Suppressor macrophage (primary cell): ENCODE measurements at places on chromosomes 11 and 22.
A peak's percentile ranks its signal among the peaks of the same experiment; 100 is the strongest.

GRCh38 chr11:70377645-70378044, 20.7 kb upstream of the CTTN start:
- no peak for DNase-seq

DNA sequence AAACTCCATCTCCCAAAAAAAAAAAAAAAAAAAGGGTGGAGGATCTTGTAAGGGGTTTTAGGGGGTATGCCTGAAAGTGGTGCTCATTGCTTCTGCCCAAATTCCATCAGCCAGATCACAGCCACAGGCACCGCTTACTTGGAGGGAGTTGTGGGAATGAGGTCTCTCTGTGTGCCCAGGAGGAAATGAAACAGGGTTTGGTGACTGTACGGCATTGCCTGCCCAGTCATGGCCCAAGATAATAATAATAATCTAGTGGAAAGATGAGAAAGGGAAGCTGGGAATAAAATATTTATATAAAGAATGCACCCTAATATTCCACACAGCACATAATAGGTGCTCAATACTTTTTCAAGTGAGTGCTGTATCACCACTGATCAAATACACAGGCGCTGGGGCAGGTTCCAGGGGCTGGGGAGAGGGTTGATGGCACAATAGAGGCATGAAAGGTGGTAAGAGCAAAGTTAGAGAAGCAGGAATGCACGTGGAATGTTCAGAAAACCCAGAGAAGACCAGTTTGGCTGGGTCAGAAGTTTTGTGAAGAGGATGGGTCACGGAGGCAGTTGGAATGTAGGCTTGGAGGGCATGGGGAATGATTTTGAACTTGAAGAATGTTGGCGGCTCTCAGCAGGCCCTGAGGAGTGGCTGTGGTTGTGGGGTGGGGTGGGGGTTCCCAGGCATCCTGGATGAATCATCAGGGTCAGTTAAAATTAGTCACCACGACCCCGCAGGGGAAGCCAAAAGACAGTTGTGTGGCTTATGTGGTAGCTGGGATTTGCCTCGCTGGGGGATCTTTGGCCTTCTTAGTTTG, 12.5 kb upstream of the MB start:
- DNase-seq: peak; percentile 48

- DNase-seq: no peak
These were observed 1.4 kb downstream of the TNKS1BP1 start for GRCh38 chr11:57323167-57323854.

- DNase-seq: no peak
These were observed 169.4 kb upstream of the SYT13 start for GRCh38 chr11:45455536-45455935.

DNA sequence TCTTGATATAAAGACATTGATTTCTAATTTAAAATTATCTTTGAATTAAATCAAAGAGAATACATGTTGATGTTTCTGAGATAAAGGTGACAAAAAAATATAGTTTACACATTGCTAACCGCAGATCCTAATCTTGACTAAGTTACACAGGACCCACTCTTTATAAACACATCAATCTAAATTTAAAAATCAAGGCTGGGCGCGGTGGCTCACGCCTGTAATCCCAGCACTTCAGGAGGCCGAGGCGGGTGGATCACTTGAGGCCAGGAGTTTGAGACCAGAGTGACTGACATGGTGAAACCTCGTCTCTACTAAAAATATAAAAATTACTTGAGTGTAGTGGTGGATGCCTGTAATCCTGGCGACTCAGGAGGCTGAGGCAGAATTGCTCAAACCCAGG, 1.9 kb downstream of the ARFGAP3 start:
- no peak for DNase-seq

GRCh38 chr22:33842006-33842354, 78.3 kb downstream of the LARGE1 start:
- DNase-seq: no peak

DNA sequence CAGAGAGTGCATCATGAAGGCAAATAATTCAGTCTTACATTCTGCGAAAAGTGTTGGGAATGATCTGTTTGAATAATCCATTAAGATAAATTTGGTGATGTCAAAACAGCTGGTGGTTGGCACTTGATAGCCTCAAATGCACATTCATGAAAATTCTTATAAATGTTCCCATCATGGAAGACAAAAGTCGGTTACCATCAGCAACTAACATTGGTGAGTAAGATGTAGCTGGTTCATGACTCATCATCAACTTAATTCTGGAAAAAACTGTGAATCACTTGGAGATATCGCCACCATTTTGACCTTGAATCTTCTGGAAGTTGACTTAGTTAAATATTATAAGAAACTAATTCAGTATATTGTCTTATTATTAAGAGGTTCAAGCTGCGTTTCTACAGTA, 11.2 kb downstream of the CRYBB1 start:
- no peak for DNase-seq

GRCh38 chr11:9001736-9002135, 2.1 kb downstream of the NRIP3 start:
- peak; percentile 97 for DNase-seq

DNA sequence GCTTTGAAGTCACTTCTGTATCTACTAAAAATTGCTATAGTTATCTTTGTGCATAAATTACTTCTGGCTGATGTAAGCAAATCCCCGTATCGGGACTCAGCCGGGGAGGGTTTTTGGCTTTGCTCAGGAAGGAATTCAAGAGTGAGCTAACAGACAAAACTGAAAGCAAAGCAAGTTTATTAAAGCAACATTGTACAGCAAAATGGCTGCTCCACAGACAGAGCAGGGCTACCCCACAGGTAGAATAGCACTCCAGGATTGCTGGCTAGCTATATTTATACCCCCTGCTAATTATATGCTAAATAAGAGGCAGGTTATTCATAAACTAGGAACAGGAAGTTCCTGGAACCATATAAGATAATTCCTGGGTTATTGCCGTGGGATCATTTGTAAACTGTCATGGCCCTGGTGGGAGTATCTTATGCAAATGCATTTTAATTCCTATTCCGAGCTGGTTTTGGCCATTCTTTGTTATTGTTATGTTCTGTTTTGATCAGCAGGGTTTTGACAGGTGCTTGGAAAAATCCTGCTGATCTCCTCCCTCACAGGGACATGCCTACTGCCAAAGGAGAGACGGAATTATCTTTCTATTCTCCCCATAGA, 15.2 kb downstream of the MIF start:
- DNase-seq: no peak

DNA sequence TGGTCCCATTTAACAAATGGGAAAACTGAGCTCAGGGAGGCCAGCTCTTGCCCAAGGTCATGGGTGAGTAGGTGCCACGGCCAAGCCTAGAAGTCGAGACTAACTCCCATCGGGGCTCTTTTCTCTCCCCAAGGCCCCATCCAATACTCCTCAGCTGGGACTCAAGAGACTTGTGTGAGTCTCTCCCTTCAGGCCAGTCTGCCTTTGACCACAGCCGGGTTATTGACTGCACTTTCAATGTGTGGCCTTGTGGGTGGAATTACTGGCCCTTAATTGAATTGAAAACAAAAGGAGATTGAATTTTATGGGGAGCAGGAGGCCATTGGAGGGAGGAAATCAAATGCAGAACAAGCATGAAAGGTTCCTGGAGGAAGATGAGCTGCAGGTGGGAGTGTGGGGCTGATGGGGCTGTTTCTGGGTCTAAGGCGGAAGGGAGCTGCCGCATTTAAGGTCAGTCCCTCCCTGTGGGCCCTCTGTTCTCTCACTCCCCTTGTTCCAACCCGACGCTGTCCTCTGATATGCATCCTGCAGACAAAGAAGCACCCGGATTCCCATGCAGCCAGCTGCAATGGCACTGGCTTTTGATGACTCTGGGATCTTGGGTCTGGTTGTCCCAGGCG, 552.8 kb downstream of the MIAT start:
- DNase-seq: no peak

DNA sequence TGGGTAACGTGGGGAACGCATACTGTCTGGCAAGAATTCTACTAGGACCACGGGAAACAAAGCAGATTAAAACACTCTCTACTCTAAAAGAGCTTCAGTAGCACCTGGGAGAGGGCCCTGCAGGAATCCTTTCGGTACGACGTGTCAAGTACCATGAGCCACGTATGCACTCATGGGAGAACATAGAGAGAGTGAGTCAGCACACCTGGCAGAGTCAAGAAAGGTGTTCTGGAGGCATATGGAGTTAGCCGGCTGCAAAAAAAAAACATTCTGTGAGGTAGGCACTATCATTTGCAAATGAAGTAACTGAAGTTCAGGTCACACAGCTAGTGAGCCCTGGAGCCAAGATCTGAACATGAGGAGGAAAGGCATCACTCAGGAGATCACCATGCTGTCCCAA, 71.1 kb upstream of the BID start:
- no peak for DNase-seq

GRCh38 chr22:48717076-48717810, 1110.4 kb downstream of the BRD1 start:
- DNase-seq: no peak

- no peak for DNase-seq
These were observed 20.9 kb upstream of the SLC25A1 start for GRCh38 chr22:19199479-19199878.

DNA sequence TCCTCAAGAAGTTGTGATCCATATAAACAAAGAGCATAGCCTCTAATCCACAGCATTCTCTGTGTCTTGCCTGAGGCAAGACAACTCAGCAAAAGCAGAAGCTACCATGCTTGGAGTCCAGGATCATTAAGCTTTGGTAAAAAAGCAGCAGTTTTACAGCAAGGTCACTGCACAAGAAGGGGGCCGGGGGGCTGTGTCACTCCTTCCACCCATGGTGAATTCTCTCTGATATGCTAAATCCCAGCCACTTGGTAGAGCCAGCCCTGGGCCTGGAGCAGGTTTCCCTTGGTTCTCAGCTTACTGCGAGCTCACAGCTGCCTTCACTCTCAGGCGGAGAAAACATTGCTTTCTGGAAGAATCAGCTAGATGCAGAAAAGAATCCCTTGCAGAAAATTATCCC, 144.7 kb downstream of the TENM4 start:
- DNase-seq: no peak

DNA sequence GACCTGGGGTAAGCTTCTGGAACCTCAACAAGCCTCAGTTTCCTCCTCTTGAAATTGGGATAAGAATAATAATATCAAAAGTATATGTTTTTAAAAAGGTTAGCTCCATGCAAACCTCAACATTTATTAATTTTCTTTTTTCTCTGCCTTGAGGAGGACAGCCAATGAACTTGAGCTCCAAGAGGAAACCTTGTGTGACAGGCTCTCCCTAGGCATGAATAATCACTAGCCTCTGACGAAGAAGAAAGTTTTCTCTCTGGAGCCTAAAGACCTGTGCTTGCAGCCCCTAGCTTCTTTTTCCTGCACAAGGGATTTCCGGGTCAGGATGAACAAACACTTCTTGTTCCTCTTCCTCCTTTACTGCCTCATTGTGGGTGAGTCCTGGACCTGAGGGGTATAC, at the start of gene PATE3:
Gene PATE3, plus strand, starts transcription at position 301 of the 400 bp plus-strand sequence. Its CDS starts 25 bp downstream, at position 326.
- no peak for DNase-seq

GRCh38 chr11:94581926-94582325, 14.8 kb downstream of the PIWIL4 start:
- DNase-seq: no peak

DNA sequence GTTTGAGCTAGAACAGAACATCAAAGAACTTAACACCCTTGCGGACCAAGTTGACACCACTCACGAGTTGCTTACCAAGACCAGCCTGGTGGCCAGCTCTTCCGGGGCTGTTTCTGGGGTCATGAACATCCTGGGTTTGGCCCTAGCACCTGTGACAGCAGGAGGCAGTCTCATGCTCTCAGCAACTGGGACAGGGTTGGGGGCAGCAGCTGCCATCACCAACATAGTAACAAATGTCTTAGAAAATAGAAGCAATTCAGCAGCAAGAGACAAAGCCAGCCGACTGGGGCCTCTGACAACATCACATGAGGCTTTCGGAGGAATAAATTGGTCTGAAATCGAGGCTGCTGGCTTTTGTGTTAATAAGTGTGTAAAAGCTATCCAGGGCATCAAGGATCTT, 8.7 kb downstream of the APOL5 start:
- DNase-seq: no peak

GRCh38 chr11:75735181-75735845, 17.7 kb downstream of the MOGAT2 start:
- DNase-seq: no peak

GRCh38 chr22:30457981-30458380, 13.8 kb downstream of the SEC14L3 start:
- peak; percentile 80 for DNase-seq

- DNase-seq: no peak
These were observed 236.5 kb downstream of the ST3GAL4 start for GRCh38 chr11:126591966-126592489.

DNA sequence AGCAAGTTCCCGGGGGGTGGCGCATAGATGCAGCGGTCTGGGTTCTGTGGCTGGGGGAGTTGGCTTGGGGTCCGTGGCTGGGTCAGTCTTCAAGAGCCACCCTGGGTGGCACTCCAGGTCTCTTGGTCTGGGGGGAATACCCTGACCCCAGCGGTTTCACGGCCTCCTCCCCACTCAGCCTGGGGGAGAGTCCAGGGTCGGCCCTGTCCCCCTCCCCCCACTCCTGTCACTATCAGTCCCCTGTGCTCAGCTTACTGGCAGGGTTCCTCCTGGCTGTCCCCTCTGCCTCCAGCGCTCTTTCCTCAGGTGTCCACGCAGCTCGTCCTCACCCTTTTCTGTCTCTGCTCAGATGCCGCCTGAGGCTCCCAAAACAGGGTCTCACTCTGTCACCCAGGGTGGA, 68.5 kb upstream of the PARVG start:
- no peak for DNase-seq

DNA sequence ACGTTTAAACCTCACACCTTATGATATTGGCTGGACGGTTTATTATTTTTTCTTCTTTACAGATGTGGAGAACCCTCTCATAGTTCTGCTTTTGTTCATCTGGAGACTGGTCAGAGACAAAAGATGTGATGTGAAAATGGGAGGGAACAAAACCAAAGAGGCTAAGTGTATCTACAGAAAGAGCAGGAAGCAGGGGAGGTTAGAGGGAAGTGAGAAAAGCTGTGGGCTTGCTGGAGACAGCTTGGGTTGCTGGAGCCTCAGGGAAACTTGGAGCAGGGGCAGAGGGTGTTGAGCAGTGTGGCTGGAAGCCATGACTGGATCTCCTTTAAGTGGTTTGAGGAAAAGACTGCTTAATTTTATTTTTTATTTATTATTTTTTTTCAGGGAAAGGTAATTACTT, 79.0 kb upstream of the SNX19 start:
- peak; percentile 30 for DNase-seq

GRCh38 chr11:64741375-64742086, 2.4 kb downstream of the RASGRP2 start:
- no peak for DNase-seq

DNA sequence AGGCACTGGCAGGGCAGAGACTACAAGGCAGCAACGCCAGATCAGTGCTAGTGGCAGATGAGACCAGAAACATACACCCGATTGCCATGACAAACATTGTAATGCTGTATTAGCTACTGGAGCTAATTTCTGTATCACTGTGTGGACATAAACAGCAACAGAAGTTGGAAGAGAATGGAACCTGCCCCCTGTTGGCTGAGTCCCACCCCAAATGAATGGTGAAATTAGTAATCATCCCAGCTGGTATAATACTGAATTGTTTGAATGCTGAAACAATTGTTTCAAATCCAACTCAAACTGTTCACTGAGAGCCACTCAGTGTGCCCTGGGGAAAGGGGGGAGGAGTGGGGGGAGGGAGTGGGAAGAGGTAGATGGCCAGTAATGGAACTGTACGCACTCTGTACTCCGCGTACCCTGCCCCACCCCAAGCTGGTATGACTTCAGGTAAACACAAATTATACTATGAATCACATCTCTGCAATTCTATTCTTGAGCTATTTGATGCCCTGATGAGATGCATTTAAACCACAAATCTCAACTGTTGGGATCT, 11.2 kb upstream of the BIRC3 start:
- DNase-seq: no peak

- no peak for DNase-seq
These were observed 18.1 kb downstream of the TSPAN32 start for GRCh38 chr11:2319791-2320472.
